ENCODE measurements at places on chromosomes 7 and 10.
A peak's percentile ranks its signal among the peaks of the same experiment; 100 is the strongest.

DNA sequence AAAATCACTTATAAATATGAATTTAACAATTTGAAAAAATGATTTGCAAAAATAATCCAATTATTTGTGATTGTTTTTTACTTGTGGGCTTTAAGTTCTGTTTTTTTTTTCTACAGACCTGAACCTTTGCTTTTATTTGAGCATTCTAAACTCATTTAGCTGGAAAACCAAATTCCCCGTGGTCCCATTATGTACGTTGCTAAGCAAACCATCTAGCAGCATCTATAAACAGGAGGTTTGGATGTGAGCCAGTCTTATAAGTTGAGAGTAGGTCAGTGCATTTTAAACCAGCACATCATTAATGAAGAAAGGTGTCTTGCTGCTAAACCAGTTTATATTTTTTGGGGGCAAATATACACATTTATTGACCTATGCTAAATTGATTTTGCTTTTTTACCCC, 77.3 kb downstream of the LRRN3 start:
- DNase-seq: no peak

DNA sequence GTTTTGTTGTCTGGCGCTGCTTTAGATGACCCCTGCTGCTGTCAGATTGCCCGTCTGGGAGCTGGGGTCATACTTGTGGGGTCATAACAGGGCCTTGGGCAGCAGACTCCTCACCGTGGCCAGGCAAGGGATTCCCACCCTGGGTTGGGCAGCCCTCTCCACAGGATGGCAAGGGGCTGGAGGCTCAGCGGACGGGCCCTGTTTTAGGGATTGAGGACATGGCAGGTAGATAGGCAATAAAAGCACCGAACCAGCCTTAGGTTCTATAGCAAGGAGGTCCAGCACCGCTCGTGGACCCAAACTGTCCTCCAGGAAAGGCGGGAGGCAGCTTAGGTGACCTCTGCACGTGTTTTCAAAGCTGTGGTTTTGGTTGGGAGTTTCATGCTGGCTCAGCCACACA, 60.0 kb downstream of the GRK5 start:
- DNase-seq: no peak

DNA sequence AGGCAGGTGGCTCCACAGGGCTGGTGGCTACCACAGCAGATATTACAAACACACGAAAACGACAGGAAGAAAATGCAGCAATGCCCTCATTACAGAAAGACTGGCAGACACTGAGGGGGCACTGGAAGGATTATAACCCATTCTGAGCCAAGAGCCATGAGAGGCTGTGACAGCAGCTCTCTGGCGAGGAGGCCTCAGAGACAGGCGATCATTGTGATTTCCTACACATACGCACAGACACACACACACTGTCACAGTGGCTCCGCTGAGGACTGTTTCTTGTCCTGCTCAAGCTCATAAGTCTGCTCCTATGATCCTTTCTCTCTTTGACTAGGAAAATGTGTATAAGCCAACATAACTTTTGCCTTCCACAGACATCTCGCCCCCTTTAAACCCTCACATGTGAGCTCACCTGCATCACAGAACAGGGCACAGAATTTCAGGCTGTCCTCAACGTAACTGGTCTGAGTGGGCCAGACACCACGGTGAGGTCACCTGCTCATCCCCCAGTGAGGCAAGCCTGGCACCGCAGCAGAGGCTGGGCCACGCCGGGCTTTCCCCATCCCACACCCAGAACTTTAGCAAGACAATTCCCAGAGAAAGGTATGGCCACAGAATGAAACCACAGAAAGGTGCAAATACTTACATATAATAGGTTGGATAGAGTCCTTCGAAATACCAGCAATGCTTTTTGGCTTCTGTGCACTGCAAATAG, 51.7 kb downstream of the VOPP1 start:
- no peak for DNase-seq

- DNase-seq: no peak
These were observed 97.3 kb upstream of the MACROH2A2 start for GRCh38 chr10:69955211-69955805.

GRCh38 chr7:99407872-99408378, 472 bp downstream of the PDAP1 start:
- peak; percentile 44 for DNase-seq

Measured in activated CD4-positive, alpha-beta T cell treated with anti-CD3 and anti-CD28 coated beads for 4 hours (primary cell).